Activated T-helper 2 cell treated with anti-CD3 and anti-CD28 coated beads, Interferon-gamma antibody, Interleukin-2, Interleukin-4, amounts not matched to agents 10 μg/mL and 5 μg/mL and 100 μg/mL, durations not matched to agents 14 hours and 24 hours and 36 hours (primary cell): ENCODE measurements at places on chromosomes 5 and 9. TPM values are rescaled to one million over a fixed set of nuclear protein-coding genes. Genes with fewer than 3 reads are reported as not detected.

DRD1 gene
- total RNA-seq: not detected in 2 replicates

FAM81B gene
- total RNA-seq: not detected in 2 replicates

SURF6 gene
- 23.0 and 24.4 TPM in 2 replicates for total RNA-seq

TXNDC8 gene
- not detected in 2 replicates for total RNA-seq

KLF9 gene
- 13.5 and 13.7 TPM in 2 replicates for total RNA-seq

RNF183 gene
- 0.30 TPM in 1 of 2 replicates, not detected in the other for total RNA-seq

PCDHGA6 gene
- 0.48 and 0.55 TPM in 2 replicates for total RNA-seq

KCNIP1 gene
- not detected in 2 replicates for total RNA-seq

PCDHB8 gene
- total RNA-seq: not detected in 2 replicates

PTPN3 gene
- total RNA-seq: 9.2 and 9.4 TPM in 2 replicates

TMEM171 gene
- total RNA-seq: not detected in 2 replicates

WDR31 gene
- total RNA-seq: 1.9 and 2.1 TPM in 2 replicates

PCDHGB2 gene
- total RNA-seq: 0.85 and 0.91 TPM in 2 replicates

C1QTNF2 gene
- total RNA-seq: not detected in 2 replicates

CHSY3 gene
- total RNA-seq: not detected in 2 replicates

SEMA4D gene
- total RNA-seq: 317 and 330 TPM in 2 replicates

FOXD4L3 gene
- not detected in 2 replicates for total RNA-seq

TRIP13 gene
- total RNA-seq: 36.6 and 37.6 TPM in 2 replicates

CAMSAP1 gene
- total RNA-seq: 44.2 and 44.4 TPM in 2 replicates

HSPA4 gene
- total RNA-seq: 223 and 229 TPM in 2 replicates

C5orf58 gene
- total RNA-seq: not detected in 2 replicates

CCL27 gene
- 0.25 and 0.55 TPM in 2 replicates for total RNA-seq

GDA gene
- 0.07 TPM in 1 of 2 replicates, not detected in the other for total RNA-seq

ROR2 gene
- total RNA-seq: not detected in 2 replicates

C9orf85 gene
- total RNA-seq: 8.3 and 9.8 TPM in 2 replicates

EXD3 gene
- total RNA-seq: 6.8 and 8.0 TPM in 2 replicates

GRM6 gene
- not detected in 2 replicates for total RNA-seq

ECSCR gene
- 1.0 and 1.7 TPM in 2 replicates for total RNA-seq

AQP7 gene
- not detected in 2 replicates for total RNA-seq
